ENCODE measurements at places on chromosomes 6 and 20.
A peak's percentile ranks its signal among the peaks of the same experiment; 100 is the strongest.

- no peak for DNase-seq
Measured at GRCh38 chr20:62815066-62815991, 1.5 kb upstream of the COL9A3 start.

DNA sequence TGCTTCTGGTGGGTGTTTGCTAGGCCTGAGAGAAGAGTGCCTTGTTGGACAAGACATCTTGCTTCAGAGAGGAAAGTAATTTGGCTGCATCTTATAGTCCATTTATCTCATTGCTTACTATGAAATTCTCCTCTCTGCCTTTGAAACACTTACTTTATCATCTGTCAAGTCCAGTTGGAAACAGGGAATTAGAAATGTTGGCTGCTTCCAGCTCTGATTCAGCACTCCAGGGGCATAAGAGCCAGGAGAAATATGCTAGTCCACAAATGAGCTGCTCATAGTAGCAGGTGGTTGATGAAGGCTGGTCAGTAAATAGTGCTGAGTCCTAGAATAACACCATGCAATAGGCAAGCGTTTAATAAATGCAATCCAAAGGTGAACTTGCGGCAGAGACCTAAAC lies 227.1 kb downstream of the SLC35F1 start:
- DNase-seq: no peak

DNA sequence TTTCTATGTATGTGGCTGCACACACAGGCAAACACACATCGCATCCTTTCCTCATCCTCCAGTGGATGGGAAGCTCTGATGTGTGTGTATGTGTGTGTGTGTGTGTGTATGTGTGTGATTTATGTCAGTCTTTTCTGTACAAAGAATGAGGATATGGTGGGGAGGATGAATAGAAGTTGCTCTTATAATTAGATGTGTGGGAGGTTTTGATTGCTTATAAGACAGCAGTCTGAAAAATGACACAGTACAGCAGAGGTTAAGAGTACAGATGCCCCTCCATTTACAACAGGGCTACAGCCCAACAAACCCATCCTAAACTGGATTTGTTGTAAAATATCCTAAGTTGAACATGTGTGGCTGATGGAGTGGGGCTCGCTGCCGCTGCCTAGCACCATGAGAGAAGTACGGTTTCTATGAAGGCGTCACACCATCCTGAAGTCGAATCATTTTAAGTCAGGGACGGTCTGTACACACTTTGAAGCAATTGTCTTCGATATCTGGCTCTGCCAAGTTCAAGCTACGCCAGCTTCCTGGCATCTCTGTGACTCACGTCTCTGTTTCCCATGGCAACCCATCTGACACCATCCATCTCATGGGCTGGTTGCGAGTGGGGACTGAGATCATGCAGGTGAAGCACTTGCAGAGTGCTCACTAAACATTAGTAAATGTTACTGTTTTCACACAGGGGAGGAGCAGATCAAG lies 252.6 kb downstream of the MYLK4 start:
- no peak for DNase-seq

DNA sequence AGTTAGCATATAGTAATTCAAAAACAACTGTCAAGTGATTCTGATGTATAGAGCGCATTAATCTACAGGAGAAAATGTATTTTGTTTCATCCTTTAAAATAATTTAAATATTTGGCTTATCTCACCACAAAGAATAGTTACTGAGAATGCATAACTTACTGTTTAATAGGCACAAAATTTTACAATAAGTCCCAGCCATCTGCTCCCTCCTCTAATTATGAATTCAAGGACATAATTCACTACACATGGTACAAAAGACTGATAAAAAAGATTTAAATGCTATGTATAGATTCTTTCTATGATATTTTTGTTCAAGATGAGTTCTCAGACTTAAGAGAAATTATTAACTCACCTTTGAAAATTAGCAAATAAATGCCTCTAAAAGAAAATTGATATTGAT lies 242.0 kb downstream of the FUT9 start:
- no peak for DNase-seq

- no peak for DNase-seq
Measured at GRCh38 chr6:5457983-5458683, 196.8 kb downstream of the FARS2 start.

GRCh38 chr6:31423550-31423949 lies 20.2 kb downstream of the MICA start:
- no peak for DNase-seq

- DNase-seq: no peak
Measured at GRCh38 chr6:81384921-81385320, 367.6 kb downstream of the TENT5A start.

- DNase-seq: no peak
Measured at GRCh38 chr6:151176911-151177770, 62.6 kb upstream of the AKAP12 start.

GRCh38 chr6:36072681-36073080 lies 45.1 kb downstream of the MAPK14 start:
- no peak for DNase-seq

DNA sequence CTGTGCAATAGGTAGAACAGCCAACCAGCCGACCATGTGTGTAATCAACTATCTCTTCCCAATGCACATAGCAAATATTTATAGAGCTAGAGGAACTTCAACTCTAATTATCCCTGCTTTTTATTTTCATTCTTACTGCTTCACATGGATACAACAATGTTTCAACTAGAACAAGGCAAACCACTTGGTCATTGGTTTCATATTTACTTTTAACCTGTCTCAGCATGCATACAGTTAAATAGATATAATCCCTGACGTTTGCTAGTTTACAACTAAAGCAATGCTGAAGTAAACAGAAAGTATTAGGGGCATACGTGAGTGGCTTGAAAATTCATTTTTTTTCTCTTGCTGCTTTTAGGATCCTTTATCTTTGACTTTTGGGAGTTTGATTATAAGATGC lies 318.5 kb upstream of the MAP3K7 start:
- DNase-seq: no peak

- DNase-seq: no peak
Measured at GRCh38 chr6:20056350-20056992, 155.8 kb downstream of the MBOAT1 start.

GRCh38 chr6:78324213-78324612 lies 543.1 kb upstream of the IRAK1BP1 start:
- no peak for DNase-seq

GRCh38 chr6:5205035-5205507 lies 55.7 kb downstream of the LYRM4 start:
- no peak for DNase-seq

GRCh38 chr6:31037169-31037568 lies 26.9 kb downstream of the MUC22 start:
- no peak for DNase-seq

- no peak for DNase-seq
Measured at GRCh38 chr20:61492065-61492464, 240.0 kb downstream of the CDH4 start.

DNA sequence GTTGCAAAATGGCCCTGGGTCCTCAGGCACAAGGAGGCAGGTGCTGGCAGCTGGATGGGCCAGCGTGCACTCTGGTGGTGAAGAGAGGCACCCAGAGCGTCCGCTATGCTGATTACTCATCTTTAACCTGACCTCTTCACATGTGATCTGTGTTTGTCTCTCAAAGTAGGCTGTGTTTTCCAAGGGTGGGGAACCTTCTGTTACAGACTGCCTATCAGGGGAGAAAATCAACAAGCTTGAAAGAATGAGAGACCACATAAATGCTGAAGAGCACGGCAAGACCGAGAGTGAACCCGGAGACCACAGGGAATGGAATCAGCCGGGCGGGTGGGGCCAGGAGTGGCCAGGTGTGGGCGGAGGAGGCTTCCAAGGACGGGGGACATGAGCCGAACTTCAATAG lies 16.2 kb downstream of the BNIP5 start:
- no peak for DNase-seq

GRCh38 chr20:59300333-59301081 lies at the start of gene EDN3:
TSS of gene EDN3 (plus strand) at chr20:59300611. CDS start at chr20:59300813, 202 bp downstream.
- DNase-seq: no peak

DNA sequence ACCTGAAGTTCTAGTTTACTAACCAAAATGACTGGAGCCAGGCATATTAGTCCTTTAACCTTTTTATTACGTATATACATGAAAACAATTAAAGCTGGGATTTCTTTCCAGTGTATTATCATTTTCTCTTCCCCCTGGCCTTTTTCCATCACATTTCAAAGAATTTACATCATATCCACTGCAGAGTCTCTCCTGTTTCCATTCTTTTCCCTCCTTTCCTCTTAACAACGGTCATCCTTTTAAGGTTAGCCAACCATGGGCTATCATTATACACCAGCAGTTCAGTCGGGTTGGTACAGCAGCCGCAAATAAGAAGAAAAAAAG lies 104.6 kb downstream of the TFAP2A start:
- no peak for DNase-seq

DNA sequence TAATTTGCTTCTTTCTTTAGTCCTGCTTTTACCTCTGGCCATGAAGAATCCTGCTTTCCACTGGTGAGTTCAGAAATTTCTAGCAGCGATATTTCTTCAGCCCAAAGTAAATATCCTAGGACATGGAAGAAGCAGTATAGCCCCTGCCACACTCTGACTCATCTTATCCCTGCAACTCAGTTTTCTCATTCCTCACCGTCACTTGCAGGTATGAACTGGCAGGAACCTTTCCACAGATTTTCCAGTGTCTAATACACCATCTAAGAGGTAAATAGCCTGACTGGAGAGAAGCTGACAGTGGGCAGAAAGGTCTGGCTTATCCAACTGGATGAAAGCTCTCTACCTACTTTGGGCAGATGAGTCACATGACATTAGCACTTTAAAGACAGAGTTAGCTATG lies 816.7 kb upstream of the FLRT3 start:
- no peak for DNase-seq

DNA sequence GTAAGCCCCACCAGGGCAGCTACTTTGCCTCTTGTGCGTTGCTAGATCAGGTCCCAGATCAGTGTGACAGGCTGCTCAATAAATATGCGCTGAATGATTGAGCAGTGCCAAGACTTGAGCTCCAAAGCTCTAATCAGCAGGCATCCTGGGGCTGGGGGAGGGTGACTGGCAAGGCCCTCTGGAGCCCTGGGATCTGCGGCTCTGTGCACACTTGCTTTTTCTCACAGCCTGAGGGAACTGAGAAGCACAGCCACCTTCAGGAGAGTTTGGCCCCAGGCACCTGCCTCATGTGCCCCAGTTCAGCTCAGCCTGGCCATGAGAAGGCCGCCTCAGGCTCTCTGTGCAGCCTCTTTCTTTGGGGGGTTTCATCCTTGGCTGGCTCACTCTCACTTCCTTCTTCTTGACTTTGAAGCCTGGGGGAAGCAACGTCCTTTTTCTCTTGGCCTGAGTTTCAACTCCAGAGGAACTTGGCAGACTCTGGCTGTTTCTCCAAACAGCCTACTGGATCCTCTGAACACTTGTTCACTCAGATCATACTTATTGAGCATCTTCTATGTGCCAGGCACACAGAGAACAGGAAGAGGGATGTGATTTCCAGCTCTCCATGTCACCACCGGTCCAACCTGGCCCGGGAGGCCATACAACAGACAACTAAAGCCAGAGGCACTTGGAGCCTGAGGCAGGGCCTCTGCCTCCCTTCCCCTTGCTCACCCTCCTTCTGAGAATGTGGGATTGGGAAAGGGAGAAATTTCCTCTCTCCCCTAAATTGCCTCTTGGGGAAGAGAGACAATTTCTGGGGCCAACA lies 114.0 kb downstream of the VEGFA start:
- no peak for DNase-seq

- no peak for DNase-seq
Measured at GRCh38 chr6:55822005-55822404, 53.4 kb downstream of the BMP5 start.

DNA sequence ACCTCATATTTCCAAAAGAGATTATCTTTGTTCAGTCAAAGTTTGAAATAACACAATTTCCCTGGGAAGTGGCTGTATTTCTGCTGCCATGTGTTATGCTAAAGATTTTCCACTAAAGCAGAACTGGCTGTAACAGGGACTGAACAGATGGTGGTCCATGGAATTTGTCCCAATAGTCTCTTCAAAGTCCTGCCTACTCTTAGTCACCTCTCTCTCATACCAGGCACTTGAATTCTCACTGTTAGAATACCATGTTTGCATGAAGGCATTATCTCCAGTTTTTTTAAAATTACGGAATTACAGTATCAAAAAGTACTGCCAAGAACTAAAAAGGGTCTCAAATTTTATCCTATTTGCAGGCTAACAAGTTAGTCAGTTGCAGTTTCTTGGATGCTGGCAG lies 105.0 kb upstream of the HDDC2 start:
- DNase-seq: no peak

GRCh38 chr20:62776035-62776691 lies 20.1 kb upstream of the MRGBP start:
- no peak for DNase-seq

- peak; percentile 98 for DNase-seq
Measured at GRCh38 chr6:15245361-15246216, at the start of gene JARID2. TSS of gene JARID2 (plus strand) at chr6:15246069. CDS start at chr6:15246540, 471 bp downstream.

DNA sequence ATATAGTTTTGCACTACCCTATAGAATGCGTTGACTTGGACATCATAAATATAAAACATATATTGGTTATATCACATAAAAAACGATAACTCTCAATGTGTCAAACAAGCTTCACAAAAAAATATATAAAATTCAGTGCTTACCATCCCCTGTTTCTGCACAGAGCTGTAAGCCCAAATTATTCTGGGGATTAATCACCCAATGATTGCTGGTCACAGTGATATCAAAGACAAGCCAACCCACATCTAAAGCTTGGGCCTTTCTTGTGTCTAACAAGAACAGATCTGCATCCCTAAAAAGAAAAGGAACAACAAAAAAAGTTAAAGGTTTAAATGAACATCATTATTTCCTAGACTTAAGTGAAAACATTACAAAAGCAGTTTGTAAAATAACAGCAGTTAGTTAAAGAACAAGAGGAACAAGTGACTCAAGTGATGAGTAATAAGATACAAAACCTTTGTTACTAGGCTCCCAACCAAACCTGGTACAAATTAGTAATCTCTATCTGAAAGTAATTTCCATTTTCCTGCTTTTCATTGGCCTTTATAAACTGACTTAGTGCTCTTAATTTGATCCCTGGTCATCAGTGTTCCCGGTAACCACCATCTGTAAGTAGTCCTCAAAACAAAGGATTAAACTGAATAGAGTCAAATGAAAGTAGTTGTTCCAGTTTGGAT lies 81.1 kb downstream of the BMP5 start:
- DNase-seq: no peak

DNA sequence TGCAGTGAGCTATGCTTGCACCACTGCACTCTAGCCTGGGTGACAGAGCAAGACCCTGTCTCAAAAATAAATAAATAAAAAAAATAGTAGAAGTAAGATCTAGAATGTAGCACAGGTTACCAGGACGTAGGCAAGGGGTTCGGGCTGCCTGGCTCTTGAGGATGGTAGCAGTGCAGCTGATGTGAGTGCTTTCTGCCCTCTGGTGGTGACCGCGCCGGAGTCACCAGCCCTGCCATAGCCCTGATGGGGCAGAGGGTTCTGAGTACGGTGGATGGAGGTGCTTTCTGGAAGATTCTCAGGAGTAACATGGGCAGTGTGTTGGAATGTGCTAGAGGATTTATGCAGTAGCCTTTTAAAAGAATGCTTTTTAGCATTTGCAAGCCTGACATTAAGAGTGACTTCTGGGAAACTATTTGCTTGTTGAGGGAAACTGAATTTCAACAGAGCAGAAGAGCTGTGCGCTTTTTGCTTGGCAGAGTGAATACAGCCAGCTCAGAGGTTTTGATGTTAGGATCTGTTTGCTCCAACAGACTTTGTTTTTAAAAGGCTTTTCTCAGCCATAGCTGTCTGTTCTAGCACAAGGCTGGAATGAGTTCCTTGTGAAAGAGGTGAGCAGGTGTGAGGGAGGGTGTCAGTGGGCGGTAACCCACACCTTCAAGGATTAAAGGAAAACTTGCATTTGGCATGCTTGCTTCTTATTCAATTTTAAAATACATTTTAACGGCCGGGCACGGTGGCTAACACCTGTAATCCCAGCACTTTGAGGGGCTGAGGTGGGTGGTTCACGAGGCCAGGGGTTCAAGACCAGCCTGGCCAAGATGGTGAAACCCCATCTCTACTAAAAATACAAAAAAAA lies 65.9 kb downstream of the PTPN1 start:
- DNase-seq: peak; percentile 88

Measured in activated effector memory CD4-positive, alpha-beta T cell treated with anti-CD3 and anti-CD28 coated beads, Interleukin-2, amount 50 U/mL, for 16 hours (primary cell).